ENCODE measurements at places on chromosomes 13 and 19.

DNA sequence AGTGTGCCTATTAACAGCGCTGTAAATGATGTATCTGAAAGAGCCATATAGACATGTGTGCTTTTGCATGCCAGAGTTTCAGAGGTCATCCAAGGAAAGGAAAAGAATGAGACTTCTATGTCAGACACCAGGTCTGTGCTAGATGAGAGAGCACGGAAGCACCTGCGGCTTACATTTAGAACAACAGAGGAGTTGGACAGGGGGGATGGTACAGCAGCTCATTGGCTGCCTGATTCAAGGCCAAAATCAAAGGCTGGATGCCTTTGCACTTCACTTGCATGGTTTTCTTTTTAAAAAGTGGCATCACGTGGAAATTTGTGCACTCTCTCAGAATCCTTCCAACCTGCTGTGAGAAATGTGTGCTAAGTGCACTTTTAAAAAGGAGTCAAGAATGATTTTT lies 32.8 kb upstream of the AMER2 start:
- DNase-seq: no peak

GRCh38 chr19:4216846-4217245 lies 12.5 kb upstream of the EBI3 start:
- no peak for DNase-seq

- no peak for DNase-seq
These were observed 16.1 kb downstream of the ZNF446 start for GRCh38 chr19:58492265-58492664.

GRCh38 chr13:31048521-31048920 lies 113.2 kb downstream of the HSPH1 start:
- no peak for DNase-seq

DNA sequence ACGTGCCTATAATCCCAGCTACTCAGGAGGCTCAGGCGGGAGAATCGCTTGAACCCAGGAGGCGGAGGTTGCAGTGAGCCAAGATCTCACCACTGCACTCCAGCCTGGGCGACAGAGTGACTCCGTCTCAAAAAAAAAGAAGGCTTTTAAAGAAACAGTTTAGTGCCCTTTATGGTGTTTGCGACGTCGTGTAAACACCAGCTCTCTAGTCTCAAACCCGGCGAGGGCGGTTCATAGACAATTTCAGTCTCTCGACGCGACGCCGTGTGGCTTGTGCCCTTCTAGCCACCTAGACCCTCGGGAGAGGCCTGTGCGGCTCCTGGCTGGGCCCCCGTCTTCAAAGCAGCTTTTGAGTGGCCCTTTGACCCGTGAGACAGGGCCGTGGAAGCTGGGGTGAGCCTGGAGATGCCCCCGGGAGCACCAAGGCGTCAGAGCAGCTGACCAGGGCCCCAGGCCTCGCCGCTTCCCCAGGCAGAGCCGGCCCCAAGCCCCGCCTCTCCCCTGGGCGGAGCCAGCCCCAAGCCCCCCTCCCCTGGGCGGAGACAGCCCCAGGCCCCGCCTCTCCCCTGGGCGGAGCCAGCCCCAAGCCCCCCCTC lies 5.0 kb upstream of the MADCAM1 start:
- no peak for DNase-seq

- DNase-seq: no peak
These were observed 66.9 kb downstream of the C13orf42 start for GRCh38 chr13:51044023-51044665.

- DNase-seq: no peak
These were observed 26.3 kb downstream of the SIPA1L3 start for GRCh38 chr19:37932985-37933936.

DNA sequence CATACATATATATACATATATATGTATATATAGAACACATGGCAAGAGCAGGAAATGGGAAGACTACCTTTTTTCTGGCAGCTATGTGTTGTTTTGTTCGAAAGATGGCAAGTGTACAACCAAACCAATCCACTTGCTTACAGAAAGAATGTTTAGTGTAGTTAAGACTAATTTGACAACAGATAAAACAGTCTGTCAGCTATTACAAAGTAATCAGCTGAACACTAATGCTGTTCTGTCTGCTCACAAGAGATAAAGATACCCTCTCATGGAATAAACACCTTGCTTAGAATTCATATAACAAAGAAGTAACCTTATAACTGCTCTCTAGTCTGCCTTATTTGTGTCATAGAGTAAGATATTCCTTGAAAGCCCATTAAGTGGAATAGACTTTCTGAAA lies 858 bp upstream of the KCNRG start:
- no peak for DNase-seq

DNA sequence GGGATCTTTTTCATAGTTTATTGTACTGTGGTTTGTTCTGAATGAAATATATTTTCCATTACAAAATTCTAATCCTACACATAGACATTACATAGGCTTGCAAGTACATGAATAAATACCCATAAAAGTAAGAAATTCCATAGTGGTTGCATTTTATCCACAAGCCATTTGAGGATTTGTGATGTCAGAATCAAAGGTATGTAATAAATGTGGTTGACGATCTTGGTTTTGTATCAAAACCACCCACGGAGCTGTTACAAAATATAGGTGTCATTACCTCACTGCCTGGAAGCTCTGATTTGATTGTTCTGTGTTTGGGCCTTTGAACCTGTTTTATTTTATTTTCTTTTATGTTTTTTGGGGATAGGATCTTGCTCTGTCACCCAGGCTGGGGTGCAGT lies 125.1 kb downstream of the NALCN start:
- DNase-seq: no peak

DNA sequence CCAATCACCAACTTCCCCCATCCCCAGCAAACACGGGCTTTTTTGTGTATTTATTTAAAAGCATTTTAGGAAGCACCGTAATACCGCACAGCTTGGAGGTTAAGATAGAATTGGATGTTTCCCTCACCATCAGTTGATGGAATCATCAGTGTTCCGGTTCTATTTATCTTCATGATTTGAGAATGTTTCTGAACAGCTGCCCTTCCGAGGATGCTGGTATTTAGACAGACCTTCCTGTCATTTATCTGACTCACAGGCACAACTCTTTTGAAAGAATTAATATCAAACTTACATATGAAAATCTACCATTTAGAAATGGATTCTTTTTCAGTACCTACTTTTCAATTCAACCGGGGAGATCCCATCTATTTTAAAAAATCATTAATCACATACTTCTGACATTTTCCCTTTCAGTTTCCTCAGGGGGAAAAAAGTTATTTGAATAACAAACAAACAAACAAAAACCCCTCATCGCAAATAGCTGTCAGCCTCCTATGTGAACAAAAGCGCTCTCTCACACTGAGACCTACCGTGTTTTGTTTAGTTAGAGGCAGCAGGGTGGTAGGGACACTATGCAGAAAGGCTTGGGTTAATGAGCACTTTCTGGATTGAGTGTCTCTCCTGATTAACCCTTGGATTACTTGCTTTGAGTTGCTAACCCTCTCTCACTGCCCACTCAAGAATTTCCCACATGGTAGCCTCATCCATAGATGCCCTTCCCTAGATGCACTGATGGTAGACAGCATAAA lies 189.3 kb downstream of the TM9SF2 start:
- no peak for DNase-seq

GRCh38 chr19:47860602-47861297 lies 1.7 kb downstream of the TPRX2 start:
- no peak for DNase-seq

DNA sequence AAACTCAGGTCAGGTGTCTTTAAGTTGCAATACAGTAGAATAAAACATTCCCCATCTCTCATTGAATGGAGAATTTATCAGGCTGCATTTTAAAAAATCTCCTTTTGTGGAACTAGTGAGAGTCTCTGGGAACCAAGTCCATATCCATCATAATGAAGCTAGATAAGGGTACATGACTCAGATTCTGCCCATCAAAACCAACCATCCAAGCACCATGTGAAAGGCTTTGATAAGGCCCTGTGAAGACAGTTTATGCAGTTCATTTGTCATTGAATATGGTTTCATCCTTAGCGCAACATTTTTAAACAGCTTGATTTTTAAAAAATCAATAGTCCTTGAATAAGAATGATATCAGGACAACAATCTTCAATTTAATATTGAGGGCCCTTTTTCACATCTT lies 56.3 kb upstream of the DIAPH3 start:
- DNase-seq: no peak

DNA sequence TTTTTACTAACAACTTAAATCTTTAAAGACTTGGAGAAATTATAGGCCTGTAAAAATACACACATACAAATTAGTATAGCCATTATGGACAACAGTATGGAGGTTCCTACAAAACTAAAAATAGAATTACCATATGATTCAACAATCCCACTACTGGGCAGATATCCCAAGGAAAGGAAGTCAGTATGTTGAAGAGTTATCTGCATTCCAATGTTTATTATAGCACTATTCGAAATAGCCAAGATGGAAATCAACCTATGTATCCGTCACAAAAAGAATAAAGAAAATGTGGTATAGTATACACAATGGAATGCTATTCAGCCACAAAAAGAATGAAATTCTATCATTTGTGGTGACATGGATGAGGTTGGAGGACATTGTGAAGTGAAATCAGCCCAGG lies 37.2 kb downstream of the SLITRK1 start:
- DNase-seq: no peak

- DNase-seq: no peak
These were observed 66.2 kb downstream of the FOXO1 start for GRCh38 chr13:40600149-40600751.

DNA sequence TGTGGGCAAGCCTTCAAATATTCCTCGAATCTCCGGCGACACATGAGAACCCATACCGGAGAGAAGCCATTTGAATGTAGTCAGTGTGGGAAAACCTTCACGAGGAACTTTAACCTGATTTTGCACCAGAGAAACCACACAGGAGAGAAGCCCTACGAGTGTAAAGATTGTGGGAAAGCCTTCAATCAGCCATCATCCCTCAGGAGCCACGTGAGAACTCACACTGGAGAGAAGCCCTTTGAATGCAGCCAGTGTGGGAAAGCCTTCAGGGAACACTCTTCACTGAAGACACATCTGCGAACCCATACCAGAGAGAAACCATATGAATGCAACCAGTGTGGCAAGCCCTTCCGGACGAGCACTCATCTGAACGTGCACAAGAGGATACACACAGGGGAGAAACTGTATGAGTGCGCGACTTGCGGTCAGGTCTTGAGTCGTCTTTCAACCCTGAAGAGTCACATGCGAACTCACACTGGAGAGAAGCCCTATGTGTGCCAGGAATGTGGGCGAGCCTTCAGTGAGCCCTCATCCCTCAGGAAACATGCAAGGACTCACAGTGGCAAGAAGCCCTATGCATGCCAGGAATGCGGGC lies 28.8 kb downstream of the ZNF333 start:
- no peak for DNase-seq

DNA sequence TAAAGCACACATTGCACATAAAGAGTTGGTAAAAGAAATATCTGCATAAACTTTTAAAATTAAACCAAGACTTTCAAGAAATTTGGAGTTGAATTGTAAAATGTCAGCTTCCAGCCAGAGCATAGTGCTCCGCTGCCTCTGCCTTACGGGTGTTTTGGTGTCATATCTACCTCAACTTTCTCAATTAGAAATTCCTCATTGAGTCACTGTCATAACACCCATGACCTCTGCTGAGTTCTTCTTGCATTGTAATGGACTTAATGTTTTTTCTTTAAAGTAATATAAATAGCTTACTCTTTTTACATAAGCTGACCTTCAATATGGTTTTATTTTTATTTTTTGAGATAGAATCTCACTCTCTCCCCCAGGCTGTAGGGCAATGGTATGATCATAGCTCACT lies 551.0 kb upstream of the NBEA start:
- no peak for DNase-seq

DNA sequence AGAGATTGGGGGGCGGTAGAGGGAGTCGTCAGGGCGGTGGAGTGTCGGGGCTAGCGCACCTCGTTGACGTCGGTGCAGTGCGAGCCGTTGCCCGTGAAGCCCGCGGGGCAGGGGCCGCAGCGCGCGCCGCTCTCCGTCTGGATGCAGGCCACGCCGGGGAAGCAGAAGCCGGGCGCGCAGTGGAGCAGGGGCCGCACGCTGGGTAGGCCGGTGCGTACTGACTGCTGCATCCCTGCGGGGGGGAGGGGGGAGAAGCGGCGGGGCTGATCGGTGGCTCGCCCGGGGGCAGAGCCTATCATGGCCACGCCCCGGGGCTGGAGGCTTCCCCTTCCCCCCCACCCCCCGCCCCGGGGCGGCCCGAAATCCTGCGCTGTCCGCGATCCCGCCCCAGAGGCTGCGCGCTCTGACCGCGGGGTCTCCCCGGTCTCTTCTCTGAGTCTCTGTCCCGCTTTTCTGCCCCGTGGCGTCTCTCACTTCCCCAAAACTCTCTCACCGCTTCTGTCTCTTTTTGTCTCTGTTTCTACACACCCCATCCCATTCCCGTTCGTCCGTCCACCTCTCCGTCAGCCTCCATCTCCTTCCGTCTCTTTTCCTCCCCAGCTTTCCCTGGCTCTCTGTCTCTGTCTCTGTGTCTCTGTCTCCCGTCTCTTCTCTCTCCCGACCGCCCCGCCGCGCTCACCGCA lies 1.1 kb downstream of the COMP start:
- no peak for DNase-seq

DNA sequence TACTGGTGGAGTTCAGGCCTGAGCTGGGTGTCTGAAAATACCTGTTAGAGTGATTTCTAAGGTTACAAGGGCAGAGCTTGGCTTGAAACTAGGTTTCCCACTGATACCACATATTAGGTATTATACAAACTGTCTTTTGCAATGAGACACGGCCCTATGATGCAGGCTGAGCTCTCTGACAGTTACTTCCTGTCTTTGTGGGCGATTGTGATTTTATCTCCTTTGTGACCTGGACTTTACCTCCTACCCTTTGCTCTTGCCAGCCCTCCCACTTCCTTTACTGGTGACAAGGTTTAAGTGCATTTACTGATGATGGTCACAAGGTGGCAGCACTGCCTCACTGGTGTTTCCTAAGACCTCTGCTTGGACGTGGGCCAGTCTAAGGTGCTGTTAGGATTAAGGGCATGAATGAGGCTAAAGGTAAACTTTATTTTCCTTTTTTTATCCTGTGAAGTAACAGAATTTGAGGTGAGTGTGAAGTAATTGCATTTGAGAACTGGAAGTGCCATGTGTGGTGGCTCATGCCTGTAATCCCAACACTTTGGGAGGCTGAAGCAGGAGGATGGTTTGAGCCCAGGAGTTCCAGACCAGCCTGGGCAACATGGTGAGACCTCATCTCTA lies 7.7 kb upstream of the CXCL17 start:
- peak; percentile 76 for DNase-seq

Measured in CD8-positive, alpha-beta T cell (primary cell).